ENCODE measurements at places on chromosomes 4 and X.

GRCh38 chr4:168050002-168050401, 42.3 kb upstream of the ANXA10 start:
- DNase-seq: no peak

GRCh38 chr4:91470671-91471070, 833.1 kb upstream of the GRID2 start:
- no peak for DNase-seq

GRCh38 chr4:6329478-6330383, 60.1 kb downstream of the WFS1 start:
- DNase-seq: no peak

- DNase-seq: no peak
Observed at GRCh38 chr4:126182786-126183185, 868.0 kb downstream of the FAT4 start.

DNA sequence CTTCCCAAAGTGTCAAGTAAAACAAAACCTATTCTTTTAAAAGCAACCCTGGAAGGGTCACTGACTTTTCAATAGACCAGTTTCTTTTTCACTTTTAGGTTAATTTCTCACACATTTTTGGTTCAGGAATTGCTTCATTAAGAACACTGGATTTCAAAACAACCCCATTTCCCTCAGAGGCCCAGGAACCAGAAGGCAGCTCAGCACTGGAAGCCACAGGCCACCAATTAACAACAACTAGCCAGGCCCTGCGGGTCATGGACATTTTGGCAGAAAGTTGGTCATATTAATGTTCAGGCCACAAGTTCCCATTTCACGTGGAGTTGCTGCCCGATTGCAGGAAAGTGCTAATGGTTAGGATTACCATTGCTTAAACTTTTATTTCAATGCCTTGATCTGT, 39.8 kb downstream of the HAND2 start:
- no peak for DNase-seq

DNA sequence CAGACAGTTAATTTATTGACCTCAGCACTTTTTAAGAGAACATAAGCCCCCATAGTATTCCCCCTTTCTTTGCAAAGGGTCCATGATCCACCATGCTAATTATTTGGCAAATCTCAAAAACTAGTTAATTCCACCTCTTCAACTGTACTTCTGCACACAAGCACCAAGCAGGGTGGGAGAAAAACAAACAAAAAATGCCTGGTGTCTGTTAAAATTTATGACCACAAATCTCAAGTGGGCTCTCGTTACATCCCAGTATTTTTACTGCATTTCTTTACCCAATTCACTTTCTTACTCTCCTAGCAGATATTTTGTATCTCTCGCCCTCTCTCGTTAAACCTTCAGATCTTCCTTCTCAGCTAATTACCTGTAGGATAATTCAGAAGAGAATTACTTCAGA, 6.1 kb downstream of the ARSJ start:
- DNase-seq: no peak

DNA sequence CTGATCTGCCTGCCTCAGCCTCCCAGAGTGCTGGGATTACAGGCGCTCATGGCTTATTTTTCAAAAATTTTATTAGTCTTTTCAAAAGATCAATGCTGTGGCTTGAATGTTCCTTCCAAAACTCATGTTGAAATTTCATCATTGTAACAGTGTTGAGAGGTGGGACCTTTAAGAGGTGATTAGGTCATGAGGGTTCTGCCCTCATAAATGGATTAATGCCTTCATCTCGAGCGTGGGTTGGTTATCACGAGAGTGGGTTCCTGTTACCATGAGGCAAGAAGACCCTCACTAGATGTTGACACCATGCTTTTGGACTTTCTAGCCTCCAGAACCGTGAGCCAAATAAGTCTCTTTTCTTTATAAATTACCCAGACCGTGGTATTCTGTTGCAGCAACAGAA, 30.3 kb downstream of the EIF2S3 start:
- no peak for DNase-seq

DNA sequence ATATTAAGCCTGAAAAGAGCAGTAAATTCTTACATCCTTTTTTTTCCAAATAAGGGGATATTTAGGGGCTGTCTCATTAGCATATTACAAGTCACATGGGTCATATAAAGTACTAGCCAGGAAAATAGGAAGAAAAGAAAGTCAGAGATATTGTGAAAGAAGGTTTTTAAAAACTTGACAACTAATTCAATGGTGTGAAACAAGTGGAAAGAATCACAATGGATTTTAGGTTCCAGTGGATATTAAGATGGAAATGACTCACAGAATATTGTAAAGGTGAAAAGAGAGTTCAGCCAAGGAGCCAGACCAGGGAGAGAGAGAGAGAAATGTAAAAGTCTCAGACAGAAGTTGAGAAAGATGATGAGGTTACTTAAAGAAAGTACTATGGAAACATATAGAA, 297.2 kb downstream of the IQCM start:
- DNase-seq: no peak
